Activated CD8-positive, alpha-beta memory T cell treated with anti-CD3 and anti-CD28 coated beads for 36 hours (primary cell): ENCODE measurements at places on chromosomes 12 and 14. TPM values are rescaled to one million over a fixed set of nuclear protein-coding genes. Genes with fewer than 3 reads are reported as not detected.

The ATXN3 gene
- 32.8 TPM for total RNA-seq

The TAS2R30 gene
- 1.0 TPM for total RNA-seq

The GCH1 gene
- 29.7 TPM for total RNA-seq

The HOXC11 gene
- not detected for total RNA-seq

The DTX1 gene
- 3.1 TPM for total RNA-seq

The PRIMA1 gene
- not detected for total RNA-seq

The RASSF9 gene
- total RNA-seq = not detected

The KCNH3 gene
- total RNA-seq = 5.8 TPM

The PLXNC1 gene
- total RNA-seq = 4.0 TPM

The NEUROD4 gene
- total RNA-seq = not detected

The RPS6KA5 gene
- total RNA-seq = 18.6 TPM

The CAPZA3 gene
- total RNA-seq = not detected

The PLEK2 gene
- 1.2 TPM for total RNA-seq

The COX8C gene
- not detected for total RNA-seq

The ALX1 gene
- not detected for total RNA-seq
